KG1 (cell line): ENCODE measurements at places on chromosomes 4 and X.
A peak's percentile ranks its signal among the peaks of the same experiment; 100 is the strongest.

- no peak for DNase-seq
These were observed 143.0 kb downstream of the RASL11B start for GRCh38 chr4:53005149-53005546.

DNA sequence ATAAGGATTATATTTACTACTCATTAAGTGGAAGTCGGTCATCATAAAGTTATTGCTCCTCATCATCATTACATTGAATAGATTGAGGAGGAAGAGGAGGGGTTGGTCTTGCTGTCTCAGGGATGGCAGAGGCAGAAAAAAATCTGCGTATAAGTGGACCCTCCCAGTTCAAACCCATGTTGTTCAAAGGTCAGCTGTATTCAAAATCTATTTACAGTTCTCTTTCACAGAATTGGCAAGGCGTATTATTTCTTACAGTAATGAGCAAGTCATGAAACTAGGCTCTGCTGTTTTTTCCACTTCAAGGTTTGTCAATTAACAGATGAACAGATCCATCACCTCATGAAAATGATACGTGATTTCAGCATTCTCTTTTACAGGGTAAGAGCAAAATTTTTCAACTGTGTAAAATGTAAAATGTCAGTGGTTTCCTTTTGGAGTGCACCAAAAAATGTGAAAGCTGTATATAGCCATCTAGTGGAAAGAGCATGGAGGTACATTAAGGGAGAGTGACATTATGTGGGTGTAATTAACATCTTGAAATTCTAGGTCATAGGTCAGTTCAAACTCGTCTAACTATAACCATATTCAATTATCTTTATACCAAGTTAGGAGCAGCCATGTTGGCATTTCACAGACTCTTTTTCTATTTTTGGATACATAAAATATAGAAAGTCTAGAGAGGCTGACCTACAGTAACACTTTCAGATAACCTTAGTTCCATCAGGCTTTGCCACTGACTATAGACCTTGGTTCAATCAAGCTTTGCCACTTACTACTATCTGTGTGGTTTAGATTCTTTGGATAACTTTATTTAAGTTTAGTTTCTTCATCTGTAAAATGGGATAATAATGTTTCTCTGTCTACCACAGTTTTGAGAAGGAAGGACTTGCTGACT lies 30.1 kb downstream of the NEIL3 start:
- no peak for DNase-seq

- no peak for DNase-seq
These were observed 13.4 kb upstream of the SLC2A9 start for GRCh38 chr4:10034612-10035104.

DNA sequence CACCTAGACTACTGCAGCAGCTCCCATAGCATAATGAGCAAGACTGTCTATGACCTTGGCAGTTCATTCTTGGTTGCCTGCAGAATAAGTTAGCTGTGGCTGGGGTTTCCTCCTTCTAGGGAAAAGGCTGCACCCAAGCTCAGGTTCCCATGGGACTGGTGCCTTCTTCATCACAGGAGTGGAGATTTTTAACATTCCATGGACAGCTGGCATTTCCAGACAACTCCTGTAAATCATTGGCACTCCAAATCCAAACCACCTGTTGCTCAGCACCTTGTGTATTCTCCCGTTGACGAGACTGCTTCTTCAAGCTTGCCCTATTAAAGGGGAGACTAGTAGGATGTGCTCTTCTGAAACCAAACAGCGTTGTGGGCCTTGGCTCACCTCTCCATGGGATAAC lies 7.8 kb upstream of the NUP54 start:
- DNase-seq, result no peak

DNA sequence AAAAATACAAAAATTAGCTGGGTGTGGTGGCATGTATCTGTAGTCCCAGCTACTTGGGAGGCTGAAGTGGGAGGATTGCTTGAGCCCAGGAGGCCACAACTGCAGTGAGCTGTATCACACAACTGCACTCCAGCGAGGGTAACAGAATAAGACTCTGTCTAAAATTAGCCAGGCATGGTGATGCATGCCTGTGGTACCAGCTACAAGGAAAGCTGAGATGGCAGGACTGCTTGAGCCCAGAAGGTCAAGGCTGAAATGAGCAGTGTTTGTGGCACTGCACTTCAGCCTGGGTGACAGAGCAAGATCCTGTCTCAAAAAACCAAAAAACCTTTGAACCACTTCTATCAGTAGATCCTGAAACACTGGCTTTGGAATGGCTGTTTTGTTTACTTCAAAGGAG lies 10.2 kb downstream of the GRSF1 start:
- DNase-seq, result no peak

GRCh38 chrX:97850911-97851310 lies 967.2 kb downstream of the RPA4 start:
- no peak for DNase-seq

DNA sequence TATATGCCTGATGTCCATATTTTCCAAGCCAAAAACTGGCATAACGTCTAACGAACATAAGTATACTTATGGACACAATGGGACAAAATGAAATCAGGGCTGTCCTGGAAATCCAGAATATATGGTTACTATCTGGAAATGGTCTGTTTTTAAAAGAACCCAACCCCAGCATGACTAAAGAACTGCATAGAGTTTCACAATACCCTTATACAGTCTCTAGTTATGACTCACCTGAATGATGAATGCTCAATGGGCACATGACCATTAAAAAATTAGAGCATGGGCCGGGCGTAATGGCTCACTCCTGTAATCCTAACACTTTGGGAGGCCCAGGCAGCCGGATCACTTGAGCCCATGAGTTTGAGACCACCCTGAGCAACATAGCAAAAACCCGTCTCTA lies 31.8 kb downstream of the AMMECR1 start:
- DNase-seq, result no peak

DNA sequence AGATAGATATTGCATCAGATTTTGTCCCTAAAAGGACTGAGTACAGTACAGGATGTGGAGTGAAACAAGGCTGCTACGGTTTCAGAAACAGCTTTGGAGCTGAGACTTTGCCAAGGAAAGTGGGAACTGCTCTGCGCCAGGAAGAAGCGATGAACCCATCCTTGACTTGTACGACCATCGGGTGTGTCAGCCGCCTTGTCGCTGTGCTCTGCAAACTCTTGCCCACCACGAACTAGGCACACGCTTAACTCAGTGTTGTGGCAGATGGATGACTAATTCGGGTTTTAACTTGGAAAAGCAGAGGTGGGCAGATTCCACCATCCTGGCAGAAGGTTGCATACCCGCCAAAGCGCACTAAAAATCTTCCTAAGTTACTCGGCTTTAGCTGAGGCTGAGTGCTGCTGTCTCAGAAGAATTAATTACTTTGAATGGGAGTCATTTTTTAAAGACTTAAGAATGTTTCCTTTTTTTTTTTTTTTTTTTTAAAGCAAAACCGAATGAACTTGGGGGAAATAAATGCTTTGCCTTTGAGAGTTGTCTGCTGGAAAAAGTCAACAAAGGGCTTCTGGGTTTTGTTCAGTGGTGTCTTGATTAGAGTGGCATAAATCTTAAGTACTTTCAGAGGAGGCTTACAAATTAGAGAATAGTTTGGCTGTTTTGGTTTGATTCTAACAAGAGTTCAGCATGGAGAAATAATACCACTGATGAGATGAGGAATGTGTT lies 69.5 kb downstream of the SHROOM2 start:
- DNase-seq, result no peak

DNA sequence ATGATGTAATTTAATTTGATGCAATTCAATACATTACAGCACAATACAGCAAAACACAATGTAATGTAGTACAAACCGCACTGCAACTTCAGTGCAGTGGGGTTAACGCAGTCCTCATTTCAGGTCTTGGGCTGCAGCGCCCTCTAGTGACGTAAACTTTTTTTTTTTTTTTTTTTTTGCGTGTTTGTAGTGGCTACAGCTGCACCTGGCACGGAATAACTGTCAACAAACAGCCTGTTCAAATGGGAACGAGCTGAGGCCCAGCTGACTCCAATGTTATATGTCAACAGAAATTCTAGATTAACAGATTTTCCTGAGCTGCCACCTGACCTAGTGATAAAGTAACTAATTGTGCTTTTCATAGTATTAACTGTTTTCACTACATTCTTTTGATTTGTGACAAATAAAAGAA lies 33.5 kb upstream of the RASSF6 start:
- DNase-seq, result peak; percentile 27

- DNase-seq, result no peak
These were observed 26.3 kb downstream of the ANKRD50 start for GRCh38 chr4:124686279-124686678.

DNA sequence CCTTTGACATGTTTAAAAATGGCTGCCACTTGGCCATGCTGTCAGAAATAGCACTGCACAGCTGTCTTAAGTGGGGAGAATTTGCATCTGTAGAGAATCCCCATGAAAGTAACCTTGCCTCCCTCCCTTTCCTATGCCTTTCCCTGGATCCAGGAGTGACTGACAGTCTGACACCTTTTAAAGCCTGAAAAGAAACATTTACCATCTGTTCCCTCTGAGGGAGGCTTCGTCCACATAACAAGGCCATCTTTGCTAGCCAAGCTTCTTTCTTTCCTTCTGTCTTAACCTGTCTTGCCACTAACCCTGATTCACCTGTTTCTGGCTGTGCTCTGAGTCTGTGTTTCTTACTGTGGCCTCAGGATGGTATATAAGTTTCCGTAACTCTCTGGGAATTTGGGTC lies 21.3 kb upstream of the AADAT start:
- no peak for DNase-seq

GRCh38 chr4:16092682-16093319 lies 9.0 kb upstream of the PROM1 start:
- DNase-seq, result no peak

- DNase-seq, result no peak
These were observed 39.5 kb downstream of the TMEM154 start for GRCh38 chr4:152640058-152640921.

DNA sequence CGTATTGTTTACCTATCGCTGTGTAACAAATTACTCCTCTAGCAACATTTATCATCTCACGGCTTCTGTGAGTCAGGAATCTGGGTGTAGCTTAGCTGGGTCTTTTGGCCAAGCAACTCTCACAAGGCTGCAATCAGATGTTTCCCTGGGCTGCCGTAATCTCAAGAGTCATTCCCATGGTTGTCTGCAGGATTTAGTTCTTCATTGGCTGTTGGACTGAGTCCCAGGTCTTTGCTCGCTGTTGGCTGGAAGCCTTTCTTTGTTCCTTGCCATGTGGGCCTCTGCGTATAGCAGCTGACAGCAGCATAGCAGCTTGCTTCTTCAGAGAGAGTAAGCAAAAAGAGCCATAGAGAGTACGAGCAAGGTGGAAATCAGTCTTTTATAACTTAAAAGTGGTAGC lies 16.8 kb downstream of the POLR2B start:
- no peak for DNase-seq

GRCh38 chr4:183337833-183338232 lies 15.6 kb upstream of the CLDN24 start:
- no peak for DNase-seq

DNA sequence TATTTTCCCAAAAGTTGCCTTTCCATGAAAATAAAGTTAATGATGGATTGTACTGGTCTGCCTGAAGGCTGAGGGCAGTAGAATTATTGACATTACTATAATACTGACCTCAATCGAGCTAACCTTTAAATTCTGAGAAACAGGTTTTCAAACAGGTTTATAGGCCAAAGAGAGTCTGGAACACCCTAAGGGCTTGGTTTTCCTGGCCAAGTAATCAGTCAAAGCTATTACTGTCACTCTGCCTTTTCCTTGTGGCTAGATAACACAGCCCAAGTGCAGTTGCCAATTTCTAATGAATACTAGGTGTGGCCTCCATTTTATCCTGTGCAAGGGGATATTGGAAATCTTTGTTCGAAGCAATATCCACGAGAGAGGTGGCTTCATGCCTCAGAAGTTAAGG lies 75.2 kb downstream of the INTS12 start:
- DNase-seq, result no peak

DNA sequence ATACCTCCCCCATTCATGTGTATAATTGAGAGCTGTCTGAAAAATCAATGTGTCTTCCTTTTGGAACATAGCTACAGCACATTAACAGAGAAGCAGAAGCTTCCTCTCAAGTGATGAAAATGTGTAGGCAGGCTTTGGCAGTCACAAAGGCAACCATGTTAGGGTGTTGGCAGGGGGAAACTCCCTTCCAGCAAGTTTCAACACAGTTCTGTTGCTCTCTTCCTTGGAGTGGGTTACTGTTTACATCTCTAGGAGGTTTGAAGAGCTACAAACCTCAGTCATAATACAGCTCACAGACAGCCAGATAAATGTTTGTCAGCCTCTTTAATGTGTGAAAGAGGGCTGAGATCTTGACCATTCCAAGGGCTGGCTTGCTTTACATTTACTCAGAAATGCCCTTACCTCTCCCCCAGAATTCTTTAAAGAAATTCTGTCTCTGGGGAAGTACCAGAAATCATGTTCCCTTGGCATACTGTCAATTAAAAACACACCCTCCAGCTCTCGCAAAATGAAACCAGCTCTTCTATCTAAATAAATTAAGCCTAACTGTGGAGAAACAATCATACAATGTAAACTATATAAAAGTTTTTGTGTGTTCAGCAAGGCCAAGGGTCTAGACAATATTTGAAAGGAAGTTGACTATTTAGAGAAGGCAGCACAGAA lies 18.9 kb downstream of the ZBTB33 start:
- DNase-seq, result no peak

- no peak for DNase-seq
These were observed 27.9 kb upstream of the KIAA1210 start for GRCh38 chrX:119155416-119156035.

DNA sequence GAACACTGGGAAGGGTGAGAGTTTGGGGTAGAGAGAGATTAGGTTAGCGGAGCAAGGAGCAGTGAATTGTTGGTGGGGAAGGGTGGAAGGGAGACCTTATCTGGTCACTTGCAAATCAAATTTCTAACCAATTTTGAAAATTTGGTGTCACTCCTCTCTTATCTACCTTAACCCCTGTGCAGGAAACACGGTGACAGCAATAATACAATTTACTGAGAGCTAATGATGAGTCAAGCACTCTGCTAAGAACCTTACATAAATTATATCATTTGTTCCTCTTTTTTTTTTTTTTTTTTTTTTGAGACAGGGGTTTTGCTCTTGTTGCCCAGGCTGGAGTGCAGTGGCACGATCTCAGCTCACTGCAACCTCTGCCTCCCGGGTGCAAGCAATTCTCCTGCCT lies 116.4 kb downstream of the C4orf51 start:
- DNase-seq, result no peak

GRCh38 chr4:32117693-32118092 lies 1397.5 kb downstream of the PCDH7 start:
- DNase-seq, result no peak

- no peak for DNase-seq
These were observed 8.5 kb downstream of the OGT start for GRCh38 chrX:71541210-71542022.
